ENCODE measurements at places on chromosomes 1 and 21.

DNA sequence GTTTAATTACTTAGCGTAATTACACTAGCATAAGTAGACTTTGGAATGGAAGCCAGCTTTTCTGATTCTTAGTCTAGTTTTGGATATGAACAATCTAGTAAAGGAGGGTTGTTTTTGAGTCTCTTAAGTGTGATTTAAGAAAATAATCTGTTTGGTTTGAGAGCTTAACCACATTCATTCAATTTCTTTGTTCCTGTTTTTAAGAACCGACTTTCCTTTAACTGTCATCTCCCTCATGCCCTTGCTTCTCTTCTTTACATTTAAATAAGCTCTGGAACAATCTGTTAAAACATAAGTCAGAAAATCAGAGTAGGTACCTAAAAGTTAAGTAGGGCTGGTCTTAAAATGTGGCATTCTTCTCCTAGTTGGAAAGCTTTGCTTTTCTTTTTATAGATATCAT lies 27.7 kb downstream of the CDC42 start:
- no peak for DNase-seq

GRCh38 chr21:35335951-35336446 lies 286.9 kb upstream of the RUNX1 start:
- no peak for DNase-seq

DNA sequence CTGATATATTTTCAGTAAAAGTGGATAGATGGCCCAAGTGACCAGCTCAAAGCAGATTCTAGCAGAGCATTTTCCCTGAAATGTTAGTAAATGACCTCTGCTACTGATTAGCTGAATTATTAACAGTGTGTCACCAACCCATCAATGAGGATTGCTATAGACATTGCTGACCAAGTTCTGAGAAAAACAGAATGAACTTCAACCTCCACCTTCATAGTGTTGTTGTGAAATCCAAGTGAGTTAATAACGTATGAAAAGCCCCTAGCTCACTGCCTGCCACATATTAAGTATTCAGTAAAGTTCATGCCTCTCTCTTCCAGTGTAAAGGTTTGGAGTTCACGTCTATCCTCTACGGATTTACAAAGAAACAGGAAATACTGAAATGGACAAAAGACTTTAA lies 15.8 kb downstream of the PLPP3 start:
- DNase-seq, result no peak

DNA sequence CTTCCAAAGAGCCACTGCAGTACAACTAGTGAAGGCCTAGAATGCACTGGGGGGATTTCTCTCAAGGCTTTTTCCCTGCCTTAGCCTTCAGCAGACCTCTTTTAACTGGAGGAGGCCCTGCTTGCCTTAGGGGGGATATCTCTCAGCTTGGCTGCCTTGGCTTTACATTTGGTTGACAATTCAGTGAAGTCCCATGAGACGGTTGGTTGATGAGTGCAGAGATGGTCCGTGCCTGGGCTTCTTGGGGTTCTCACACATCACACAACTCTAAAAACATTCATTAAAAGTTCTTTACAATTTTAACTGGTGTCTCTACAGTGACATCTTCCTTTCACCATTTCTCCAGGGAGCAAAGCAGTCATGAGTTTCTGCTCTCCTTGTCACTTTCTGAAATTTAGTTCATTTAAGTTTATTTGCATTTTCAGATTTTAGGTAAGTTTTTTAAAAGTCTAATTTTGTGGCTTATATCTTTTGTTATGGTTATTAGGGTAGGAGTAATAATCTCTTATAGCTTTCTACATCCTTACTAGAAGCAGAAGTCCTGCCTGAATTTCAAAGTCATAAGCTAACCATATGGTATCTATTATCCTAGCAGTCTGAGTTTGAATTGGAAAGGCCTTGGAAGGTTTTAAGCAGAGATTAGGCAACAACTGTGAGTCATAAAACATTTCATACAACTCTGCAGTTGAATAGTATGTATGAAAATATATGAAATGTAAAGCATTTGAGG lies 487.6 kb downstream of the DPYD start:
- DNase-seq, result no peak

GRCh38 chr1:246476771-246477170 lies 30.3 kb downstream of the SMYD3 start:
- no peak for DNase-seq

GRCh38 chr1:52926864-52927211 lies 238 bp upstream of the SCP2 start:
- no peak for DNase-seq

GRCh38 chr1:26114165-26114927 lies 2.7 kb downstream of the PDIK1L start:
- DNase-seq, result no peak

- no peak for DNase-seq
Measured at GRCh38 chr21:36454093-36454531, 25.8 kb downstream of the CLDN14 start.

DNA sequence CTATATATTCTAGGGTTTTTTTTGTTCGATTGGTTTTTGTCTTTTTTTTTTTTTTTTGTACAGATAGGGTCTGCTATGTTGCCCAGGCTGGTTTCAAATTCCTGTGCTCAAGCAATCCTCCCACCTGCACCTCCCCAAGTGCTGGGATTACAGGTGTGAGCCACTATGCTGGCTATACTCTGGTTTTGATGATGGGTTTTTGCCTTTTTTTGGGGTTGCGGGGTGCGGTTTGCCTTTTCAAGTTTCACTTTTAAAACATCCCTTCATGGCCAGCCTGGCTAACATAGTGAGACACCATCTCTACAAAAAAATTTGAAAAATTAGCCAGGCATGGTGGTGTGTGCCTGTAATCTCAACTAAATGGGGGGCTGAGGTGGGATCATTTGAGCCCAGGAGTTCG lies 10.0 kb downstream of the KDM5B start:
- no peak for DNase-seq

GRCh38 chr21:36643374-36644250 lies 55.3 kb upstream of the SIM2 start:
- DNase-seq, result no peak

DNA sequence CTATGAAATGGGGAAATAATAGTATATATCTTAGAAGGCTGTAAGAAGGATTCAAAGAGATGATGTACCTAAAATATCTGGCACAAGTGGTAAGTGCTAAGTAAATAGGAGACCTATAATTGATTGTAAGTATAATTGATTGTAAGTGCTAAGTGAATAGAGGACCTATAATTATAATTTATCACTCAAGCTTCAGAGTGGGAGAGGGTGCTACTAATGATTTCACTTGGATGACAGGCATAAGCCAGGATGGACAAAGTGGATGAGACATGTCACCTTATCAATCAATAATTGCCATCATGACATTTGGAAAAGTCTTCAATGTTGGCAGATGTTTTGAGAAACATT lies 11.2 kb downstream of the RCAN1 start:
- DNase-seq, result no peak

DNA sequence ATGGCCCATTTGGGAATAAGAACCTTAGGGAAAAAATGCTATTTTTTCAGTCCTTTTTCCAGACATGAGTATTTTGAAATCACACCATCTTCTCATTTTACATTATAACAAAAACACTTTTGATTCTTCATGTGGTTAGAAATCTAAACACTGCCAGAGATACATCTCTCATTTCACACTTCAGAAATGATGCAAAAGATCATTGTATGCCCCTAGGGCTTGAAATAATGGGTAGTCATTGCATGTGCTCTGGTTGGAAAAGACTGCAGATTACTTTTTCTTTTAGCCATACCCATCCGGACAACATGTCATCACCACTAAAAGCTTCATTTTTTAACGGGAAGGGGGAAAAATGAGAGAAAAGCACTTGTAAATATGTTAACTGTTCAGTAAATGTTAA lies 1152.2 kb upstream of the ADGRL4 start:
- no peak for DNase-seq

DNA sequence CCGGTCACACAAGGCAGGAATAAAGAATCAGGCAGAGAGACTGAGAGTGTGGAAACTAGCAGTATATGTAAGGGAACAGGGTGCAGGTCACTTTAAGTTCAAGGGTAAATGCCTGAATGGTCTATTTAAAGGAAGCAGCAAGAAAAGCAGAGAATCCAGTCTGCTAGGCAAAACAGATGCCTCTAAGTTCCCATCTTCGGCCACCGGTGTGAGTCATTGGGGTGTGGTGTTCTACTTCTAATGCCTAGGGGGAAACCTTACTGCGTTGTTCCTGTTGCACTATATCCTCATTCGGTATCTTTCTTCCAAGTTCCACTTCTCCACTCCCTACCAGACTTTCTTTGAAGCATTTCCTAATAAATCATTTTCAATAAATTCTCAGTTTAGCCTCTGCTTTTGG lies 259.9 kb downstream of the HHIPL2 start:
- DNase-seq, result no peak

DNA sequence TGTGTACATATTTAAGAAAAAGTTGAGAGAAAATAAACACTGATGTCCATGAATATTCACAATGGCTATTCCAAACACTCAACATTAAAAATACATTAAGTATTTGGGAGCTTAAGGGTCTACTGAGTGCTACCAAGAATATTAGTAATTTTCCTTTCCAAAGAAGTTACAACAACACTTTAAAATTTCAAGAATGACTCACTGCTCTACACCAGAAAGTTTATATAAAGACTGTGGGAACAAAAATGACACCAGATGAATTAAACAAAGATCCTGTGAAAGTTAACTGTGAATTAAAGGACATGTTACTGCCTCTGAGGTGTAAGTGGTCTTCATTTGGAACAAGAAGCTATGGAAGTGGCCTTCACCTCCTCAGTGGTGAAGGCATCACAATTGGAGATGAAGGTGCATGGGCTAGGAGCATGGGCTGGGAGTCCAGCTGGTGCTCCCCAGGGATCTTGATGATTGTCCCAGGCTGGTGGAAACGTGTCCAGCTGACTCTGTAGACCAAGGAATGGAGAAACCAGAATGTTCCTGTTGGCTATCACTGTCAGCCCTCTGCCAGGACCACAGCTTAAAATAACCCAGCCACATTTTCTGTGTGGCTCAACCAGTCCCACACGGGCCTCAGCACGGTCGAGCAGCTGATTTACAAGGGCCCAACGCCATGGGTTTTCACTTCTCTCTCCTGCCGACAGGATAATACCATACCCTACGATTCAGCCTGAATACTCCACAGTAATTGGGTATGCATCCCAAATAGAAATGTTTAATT lies 28.8 kb downstream of the TAF5L start:
- no peak for DNase-seq

DNA sequence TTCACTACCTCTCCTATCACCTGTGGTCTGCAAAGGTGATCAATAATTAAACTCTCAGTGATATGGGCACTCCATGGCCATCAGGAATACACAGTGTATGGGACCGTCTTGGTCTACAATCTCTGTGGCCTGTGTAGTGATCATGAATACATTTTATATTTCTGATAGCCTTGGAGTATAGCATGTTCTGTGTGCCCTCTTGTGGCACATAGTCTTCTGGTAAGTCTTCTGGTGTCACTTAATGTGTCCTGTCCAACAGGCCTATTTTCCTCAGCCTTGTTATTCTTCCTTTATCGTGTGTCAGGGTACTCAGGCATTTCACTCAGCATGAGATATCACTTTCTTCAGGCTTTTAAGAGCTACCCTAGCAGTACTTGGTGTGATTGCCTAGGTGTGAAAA lies 393.6 kb downstream of the AGBL4 start:
- peak; percentile 29 for DNase-seq

GRCh38 chr1:18936814-18937481 lies 19.5 kb downstream of the IFFO2 start:
- DNase-seq, result no peak

DNA sequence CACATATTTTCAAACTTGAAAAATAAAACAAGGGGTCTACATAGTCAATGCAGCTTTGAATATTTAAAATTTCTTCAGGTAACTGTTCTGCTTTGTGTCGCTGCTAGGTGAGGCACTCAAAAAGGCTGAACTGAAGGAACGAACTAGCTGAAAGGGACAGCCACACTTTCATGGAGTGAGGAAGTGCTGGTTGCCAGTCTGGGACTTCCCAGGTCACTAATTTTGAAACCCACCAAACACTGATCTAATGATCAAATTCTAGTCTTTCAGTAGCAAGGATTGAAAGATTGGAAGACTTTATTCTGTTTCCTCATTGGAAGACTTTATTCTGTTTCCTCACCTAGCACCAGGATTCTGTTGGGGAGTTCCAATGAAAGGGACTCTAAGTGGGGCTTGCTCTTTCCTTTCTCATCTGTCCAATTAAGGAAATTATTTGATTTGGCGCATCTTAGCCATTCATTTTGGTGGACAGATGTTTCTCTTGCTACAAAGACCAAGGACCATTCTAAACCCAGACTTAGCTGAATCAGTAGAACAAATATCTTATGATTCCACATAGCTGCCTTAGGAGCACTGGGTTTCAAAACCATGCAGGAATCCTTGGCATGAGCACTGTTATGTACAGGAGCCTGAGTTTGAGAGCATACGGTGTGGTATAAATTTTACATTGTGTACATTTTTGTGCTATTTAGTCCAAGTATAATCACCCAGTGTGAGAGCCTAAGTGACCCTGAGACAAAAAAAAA lies 10.9 kb upstream of the ARID1A start:
- no peak for DNase-seq

DNA sequence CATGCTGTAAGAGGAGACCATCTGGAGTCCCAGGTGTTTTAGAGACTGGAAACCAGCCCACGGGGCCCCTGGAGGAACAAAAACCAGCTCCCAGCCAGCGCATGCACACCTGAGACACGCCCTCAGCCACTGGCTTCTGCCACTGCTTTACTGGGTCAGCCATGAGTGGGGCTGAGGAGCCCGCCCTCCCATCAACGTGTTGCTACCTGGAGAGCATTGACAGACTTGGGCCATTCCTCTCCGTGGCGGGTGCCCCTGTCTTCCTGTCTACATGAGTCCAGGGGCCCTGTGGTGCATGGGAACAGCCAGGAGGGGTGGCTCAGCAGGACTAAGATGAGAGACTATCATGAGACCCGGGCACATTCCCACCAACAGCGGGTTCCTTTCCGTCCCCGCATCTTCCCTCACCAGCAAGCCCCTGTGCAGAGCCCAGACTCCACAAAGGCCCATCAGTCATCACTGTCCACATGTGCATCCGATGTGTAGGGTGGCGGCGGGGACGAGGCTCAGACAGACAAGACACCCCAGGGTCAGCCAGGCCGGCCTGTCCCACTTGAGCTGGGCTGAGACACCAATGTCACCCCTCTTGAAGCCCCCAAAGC lies 45.4 kb upstream of the POFUT2 start:
- DNase-seq, result no peak

DNA sequence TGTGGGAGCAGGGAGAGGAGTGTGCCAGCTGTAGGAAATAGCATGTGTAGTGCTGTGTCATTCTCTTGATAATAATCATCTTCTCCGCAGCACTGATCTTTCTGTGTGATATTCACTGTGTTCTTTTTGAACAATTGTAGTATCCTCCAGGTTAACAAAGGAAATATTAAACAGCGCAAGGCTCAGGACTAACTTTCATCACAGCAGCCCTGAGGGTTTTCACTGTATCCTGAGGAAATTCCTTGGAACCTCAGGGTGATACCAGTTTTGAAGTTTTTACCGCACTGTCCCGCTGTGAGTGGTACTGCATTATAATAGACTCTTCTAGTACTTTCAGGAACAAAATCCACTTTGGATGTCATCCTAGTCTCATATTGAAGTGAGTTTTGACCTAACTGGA lies 228.4 kb upstream of the COA6 start:
- no peak for DNase-seq

All from SK-N-DZ (cell line).